ENCODE measurements at places on chromosomes 4 and X. TPM values are rescaled to one million over a fixed set of nuclear protein-coding genes. Genes with fewer than 3 reads are reported as not detected.

- peaks cover 8% of the 10 kb centered on the region for H3K4me1 ChIP-seq
- no peaks in the 10 kb centered on the region for H3K27me3 ChIP-seq
- H3K4me3 ChIP-seq = no peak overlapping the region
- no peaks in the 10 kb centered on the region for H3K36me3 ChIP-seq
Measured at GRCh38 chr4:77586951-77587383, 18.7 kb upstream of the CXCL13 start.

GRCh38 chr4:150130933-150131332 is 52.7 kb downstream of the DCLK2 start:
- H3K4me3 ChIP-seq = no peak overlapping the region
- H3K36me3 ChIP-seq = no peaks in the 10 kb centered on the region
- H3K27ac ChIP-seq = no peak overlapping the region
- DNase-seq = no peak
- H3K27me3 ChIP-seq = no peaks in the 10 kb centered on the region

- H3K4me3 ChIP-seq = no peak overlapping the region
- peak overlapping the region; percentile 29 for H3K27ac ChIP-seq
- H3K36me3 ChIP-seq = no peaks in the 10 kb centered on the region
- H3K27me3 ChIP-seq = no peaks in the 10 kb centered on the region
Measured at GRCh38 chr4:38162240-38162784, 202.1 kb downstream of the PTTG2 start.

GRCh38 chr4:42390622-42391354 is 6.5 kb upstream of the SHISA3 start:
- H3K27ac ChIP-seq = no peak overlapping the region
- H3K4me1 ChIP-seq = no peaks in the 10 kb centered on the region
- no peaks in the 10 kb centered on the region for H3K36me3 ChIP-seq
- H3K4me3 ChIP-seq = no peak overlapping the region
- H3K27me3 ChIP-seq = no peaks in the 10 kb centered on the region
- no peak for DNase-seq

DNA sequence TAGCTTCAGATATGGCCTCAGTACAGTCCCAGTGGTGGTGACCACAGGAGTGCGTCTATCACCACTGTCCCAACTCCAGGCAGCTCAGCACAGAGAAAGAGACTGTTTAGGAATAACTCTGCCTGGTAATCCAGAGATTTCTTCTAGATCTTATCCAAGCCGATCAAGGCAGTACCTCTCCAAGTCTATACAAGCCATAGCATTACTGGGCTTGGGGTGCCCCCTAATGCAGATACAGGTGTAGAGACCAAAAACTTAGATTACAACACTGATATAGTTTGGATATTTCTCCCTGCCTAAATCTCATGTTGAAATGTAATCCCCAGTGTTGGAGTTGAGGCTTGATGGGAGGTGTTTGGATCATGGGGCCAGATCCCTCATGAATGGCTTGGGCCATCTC is 100.9 kb downstream of the PTCHD1 start:
- DNase-seq = no peak
- no peaks in the 10 kb centered on the region for H3K4me1 ChIP-seq
- H3K4me3 ChIP-seq = no peak overlapping the region
- no peaks in the 10 kb centered on the region for H3K36me3 ChIP-seq
- H3K27ac ChIP-seq = no peak overlapping the region

DNA sequence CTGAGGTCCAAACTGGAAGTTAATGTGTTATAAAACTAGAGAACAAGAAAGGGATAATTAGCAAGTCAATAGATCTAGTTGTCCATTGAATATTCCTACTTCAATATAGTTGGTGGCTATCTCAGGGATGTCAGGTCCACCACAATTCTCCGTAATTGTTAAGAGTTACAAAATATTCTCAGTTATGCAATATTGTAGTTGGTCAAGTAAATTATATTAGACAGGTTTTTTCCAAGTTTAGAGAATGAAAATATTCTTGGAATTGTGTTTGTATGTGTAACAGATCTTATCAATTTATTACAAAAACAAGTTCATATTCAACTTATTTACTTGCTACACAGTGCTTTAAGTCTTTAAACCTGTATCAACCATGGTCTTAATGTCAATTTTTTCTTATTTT is 547.4 kb downstream of the SPRY1 start:
- no peak for DNase-seq
- H3K27me3 ChIP-seq = no peaks in the 10 kb centered on the region
- no peak overlapping the region for H3K4me3 ChIP-seq
- H3K27ac ChIP-seq = no peak overlapping the region
- H3K4me1 ChIP-seq = no peaks in the 10 kb centered on the region
- no peaks in the 10 kb centered on the region for H3K36me3 ChIP-seq

DNA sequence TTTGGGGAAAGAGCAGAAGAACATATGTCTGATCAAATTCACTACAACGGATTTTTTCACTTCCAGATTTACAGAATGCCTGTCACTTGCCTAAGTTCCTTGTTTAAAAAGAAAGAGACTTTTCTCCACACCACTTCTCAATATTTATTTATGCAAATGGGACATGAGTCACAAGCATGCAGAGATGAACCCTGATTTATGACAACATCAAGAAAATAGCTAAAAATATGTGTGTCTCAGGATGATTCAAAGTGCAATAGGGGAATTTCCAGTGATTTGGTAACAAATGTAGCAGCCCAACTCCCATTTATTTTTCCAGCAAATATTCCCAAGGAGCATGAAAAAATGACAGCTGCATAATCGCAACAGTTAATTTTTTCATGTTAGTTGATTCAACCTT is 180.4 kb upstream of the FAT1 start:
- H3K4me1 ChIP-seq = peaks cover 24% of the 10 kb centered on the region
- H3K27ac ChIP-seq = no peak overlapping the region
- no peaks in the 10 kb centered on the region for H3K36me3 ChIP-seq
- no peaks in the 10 kb centered on the region for H3K27me3 ChIP-seq
- H3K4me3 ChIP-seq = no peak overlapping the region

DNA sequence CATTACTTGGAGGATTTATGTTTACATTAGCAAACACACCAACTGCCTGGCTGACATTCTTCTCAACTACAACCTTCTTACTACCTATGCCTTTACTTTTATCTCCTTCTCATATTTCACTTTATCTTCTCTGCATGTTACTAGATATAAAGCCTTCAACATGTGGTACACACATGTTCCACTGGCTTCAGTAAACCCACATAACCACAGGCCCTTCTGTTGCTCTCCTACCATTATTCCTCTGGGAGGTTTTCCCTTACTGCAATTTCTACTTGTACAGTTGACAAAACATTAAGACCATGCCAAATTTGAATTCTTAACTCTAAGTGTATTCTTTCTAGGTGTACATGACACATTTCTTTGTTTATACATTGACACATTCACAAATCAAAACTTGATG is 133.1 kb downstream of the ARAP2 start:
- no peak overlapping the region for H3K4me3 ChIP-seq
- H3K27ac ChIP-seq = no peak overlapping the region
- H3K4me1 ChIP-seq = no peaks in the 10 kb centered on the region

DNA sequence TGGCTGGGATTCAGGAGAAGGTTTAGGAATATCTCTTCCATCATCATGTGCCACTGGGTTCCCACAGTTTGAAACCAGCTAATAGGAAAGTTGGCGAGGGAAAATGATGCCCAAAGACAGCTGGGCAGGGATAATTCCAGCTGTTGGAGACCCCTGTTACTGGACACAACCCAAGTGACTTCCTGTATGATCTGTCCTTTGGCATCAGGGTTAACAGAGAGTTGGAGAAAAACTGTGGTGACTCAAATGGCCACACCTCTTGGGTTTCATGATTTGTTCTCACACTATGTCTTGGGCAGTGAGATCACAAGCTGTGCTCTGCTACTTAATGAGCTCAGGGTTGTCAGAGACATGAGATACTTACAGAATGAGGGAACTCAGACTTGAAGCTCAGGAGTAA is 3.8 kb downstream of the FGF16 start:
- H3K4me1 ChIP-seq = peaks cover 8% of the 10 kb centered on the region
- no peak overlapping the region for H3K27ac ChIP-seq
- no peaks in the 10 kb centered on the region for H3K36me3 ChIP-seq
- H3K27me3 ChIP-seq = peaks cover 2% of the 10 kb centered on the region

- no peak overlapping the region for H3K27ac ChIP-seq
- no peaks in the 10 kb centered on the region for H3K27me3 ChIP-seq
- DNase-seq = no peak
Measured at GRCh38 chr4:47718696-47719095, 119.2 kb downstream of the CORIN start.

DNA sequence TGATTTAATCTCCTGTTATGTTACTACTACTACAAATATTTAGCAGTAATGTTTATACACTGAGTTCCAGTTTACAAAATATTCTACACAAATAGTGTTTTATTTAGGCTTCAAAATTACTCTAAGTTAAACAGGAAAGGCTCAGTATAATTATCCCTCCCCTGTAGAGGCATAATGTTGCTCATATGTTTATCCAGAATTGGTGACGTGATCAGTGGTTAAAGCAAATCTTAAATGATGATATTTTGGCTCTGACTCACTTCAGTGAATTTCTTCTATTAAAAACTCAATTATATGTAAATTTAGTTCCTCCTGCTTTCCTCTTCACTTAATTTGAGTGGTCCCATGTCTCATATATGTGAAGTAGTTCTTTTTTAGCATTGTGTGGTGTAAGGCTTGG is 438.5 kb downstream of the ADGRL3 start:
- H3K36me3 ChIP-seq = no peaks in the 10 kb centered on the region
- no peak overlapping the region for H3K4me3 ChIP-seq
- H3K4me1 ChIP-seq = no peaks in the 10 kb centered on the region
- H3K27ac ChIP-seq = no peak overlapping the region

DNA sequence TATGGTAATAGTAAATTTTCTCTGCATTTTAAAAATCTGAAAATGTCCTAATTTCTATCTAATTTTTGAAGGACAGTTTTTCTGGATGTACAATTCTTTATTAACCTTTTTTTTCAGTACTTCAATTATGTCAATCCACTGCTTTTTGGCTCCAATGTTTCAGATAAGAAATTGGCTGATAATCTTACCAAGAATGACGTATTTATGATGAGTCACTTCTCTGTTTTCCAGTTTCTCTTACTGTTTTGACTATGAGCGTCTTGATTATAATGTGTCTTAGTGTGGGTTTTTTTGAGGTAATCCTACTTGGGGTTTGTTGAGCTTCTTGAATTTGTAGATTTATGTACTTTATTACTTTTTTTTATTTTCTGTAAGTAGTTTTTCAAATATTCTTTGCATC is 47.2 kb downstream of the UGT2B11 start:
- no peak overlapping the region for H3K27ac ChIP-seq
- H3K27me3 ChIP-seq = no peaks in the 10 kb centered on the region
- no peak overlapping the region for H3K4me3 ChIP-seq
- H3K36me3 ChIP-seq = no peaks in the 10 kb centered on the region

GRCh38 chr4:27973056-27973455 is 1112.4 kb downstream of the STIM2 start:
- H3K27ac ChIP-seq = no peak overlapping the region
- no peak for DNase-seq
- no peak overlapping the region for H3K4me3 ChIP-seq
- H3K27me3 ChIP-seq = no peaks in the 10 kb centered on the region
- H3K4me1 ChIP-seq = no peaks in the 10 kb centered on the region
- H3K36me3 ChIP-seq = no peaks in the 10 kb centered on the region

DNA sequence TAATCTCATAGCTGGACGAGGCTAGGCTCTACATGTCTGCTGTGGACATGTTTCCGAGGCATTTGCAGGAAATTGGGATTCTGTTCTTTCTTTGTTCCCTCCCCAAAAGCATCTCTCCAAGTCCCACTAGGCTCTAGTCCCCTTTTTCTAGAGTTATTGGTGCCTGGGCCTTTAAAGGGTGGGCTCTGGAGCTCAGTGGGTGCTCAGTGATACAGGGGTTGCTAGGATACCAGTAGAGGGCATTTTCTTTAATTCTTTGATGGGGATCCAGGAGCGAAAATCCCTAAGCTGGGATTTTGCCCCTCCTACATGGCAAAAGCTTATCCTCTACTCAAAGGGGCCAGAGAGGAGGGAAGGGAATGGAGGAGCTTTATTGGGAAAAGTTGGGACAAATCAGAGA is 34.2 kb downstream of the ARHGEF9 start:
- no peak for DNase-seq
- H3K27me3 ChIP-seq = peaks cover 6% of the 10 kb centered on the region

DNA sequence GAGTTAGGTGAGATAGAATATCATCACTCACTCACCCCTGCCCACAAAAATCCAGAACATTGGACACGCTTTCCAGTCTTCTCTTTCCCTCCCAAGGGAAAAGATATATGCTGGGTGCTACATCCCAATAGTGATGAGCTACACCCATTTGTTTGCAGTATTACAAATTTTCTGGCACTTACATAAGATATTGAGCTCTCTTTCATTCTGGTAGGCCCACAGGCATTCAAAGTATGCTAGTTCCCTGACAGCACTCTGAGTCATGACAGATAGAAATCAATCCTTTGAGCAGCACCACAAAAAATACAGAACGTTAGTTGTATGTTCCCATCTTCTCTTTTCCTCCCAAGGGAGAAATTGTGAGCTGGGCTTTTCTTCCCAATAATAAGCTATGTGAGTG is 477.6 kb upstream of the GRID2 start:
- H3K27me3 ChIP-seq = no peaks in the 10 kb centered on the region
- no peaks in the 10 kb centered on the region for H3K4me1 ChIP-seq
- H3K27ac ChIP-seq = no peak overlapping the region

DNA sequence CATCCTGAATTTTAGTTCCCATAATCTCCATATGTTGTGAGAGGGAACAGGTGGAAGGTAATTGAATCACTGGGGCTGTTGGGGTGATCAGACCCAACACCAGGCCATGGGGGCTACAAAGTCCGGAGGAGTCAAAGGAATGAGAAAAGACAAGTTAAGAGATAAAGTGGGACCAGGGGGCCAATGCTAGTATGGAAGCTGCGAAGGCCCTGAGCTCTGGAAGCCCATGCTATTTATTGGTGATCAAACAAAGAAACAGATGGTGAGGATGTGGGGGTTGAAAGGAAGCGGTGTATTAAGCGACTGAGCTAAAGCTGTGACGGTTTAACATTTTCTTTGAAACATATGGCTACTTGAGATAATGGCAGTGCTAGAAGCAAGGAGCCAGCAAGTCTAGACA is 132.8 kb downstream of the PDGFC start:
- no peaks in the 10 kb centered on the region for H3K36me3 ChIP-seq
- no peaks in the 10 kb centered on the region for H3K4me1 ChIP-seq
- no peak overlapping the region for H3K27ac ChIP-seq
- H3K27me3 ChIP-seq = no peaks in the 10 kb centered on the region

The ELF4 gene
- 8.8 TPM for total RNA-seq

The TMEM47 gene
- 24.9 TPM for total RNA-seq

The NHS gene
- total RNA-seq = 39.0 TPM

The CXCL8 gene
- total RNA-seq = 0.22 TPM

The EXOC1L gene
- not detected for total RNA-seq

The DCUN1D4 gene
- total RNA-seq = 35.0 TPM
